ENCODE measurements at places on chromosomes 2 and 18.
A peak's percentile ranks its signal among the peaks of the same experiment; 100 is the strongest.

GRCh38 chr2:224563537-224563936 lies 21.6 kb downstream of the CUL3 start:
- no peak for DNase-seq

- no peak for DNase-seq
Measured at GRCh38 chr2:215606219-215606618, 170.4 kb upstream of the FN1 start.

DNA sequence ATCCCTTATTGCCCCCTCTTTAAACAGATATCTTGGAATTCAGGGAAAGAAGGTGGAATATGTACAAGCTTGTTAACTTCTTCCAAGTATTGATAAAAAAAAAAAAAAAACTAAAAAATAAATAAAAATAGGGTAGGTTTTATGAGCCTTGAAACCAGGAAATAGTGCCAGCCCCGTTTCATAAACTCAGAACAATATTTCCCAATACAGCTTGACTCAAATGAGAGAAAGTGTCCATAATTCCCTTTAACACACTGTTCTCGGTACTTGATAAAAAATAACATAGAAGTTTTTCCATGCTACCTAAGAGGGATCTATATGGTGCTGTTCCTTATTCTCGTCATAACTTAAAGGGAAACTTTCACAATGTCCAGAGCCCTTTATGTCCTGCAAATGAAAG lies 17.9 kb upstream of the C2orf80 start:
- DNase-seq: no peak

DNA sequence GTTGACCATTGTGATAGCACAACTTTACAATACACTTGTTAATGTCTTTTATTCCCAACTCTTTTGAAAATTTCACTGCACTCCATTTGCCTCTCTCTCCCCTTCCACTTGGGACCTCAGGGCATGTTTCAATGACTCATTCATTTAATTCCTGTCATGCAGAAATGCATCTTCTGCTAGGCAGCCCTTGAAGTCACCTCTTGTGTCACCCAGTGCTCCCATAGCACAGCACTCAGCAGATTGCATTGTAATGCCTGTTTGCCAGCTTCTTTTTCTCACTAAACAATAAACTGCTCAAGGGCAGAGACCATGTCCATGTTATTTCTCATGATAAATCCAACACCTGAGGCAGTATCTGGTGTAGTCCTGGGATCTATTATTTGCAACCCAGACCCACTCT lies 85.9 kb upstream of the ACSL3 start:
- DNase-seq: no peak

DNA sequence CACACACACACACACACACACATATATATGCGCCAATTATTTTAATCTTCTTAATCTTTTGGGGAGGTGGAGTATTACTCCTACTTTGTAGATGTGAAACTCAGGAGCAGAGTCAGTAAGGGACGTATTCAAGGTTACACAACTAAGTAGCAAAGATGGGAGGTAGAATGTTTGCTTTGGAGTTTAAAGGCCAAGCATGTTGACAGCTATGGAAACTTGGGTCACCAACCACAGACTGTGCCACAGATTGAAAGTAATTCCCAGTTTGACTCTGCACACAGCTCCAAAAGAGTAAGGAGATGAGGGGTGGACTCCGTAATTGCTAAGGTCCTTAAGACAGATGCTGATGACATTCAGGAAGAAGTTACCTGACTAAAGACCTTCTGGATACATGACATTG lies 124.8 kb upstream of the ITGB6 start:
- DNase-seq: no peak

- DNase-seq: no peak
Measured at GRCh38 chr2:233643128-233643527, 6.9 kb downstream of the UGT1A10 start.

GRCh38 chr2:120991441-120991840 lies 255.8 kb downstream of the GLI2 start:
- DNase-seq: no peak

DNA sequence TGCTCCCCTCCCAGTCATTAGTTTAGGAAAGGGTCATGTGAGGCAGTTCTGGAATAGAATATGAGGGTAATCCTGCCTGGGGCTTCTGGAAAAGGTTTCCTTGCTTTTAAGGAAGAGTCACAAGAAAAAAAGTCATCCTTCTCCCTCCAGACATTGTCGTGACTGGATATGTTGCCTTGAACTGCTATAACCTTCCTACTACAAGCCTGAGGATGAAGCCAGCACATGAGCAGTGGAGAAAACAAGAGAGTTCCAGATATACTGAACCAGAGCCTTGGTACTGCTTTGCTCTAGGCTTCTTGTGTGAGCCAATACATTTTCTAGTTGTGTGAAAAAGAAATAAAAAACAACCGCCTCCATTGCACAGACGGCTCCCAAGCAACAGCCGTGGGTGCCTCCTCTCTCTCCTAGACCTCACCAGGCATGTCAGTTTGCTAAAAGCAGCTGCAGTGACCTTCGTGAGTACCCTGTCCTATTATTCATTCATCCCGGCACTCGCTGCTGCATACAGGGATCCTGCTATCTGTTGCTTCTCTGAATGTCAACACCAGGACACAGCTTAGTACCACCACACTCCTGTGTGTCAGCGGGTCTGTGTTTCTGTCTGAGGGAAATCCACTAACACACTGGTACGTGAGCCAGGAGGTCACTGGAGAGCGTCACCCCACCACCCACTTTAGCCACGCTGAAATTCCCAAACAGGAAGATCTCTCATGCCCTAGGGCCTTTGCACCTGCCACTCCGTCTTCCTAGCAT lies 186.7 kb downstream of the KLHL29 start:
- DNase-seq: no peak

GRCh38 chr18:70649683-70650082 lies 360.8 kb downstream of the SOCS6 start:
- DNase-seq: no peak

GRCh38 chr18:65817178-65817577 lies 66.4 kb downstream of the CDH7 start:
- DNase-seq: no peak

GRCh38 chr2:25373269-25373981 lies 31.7 kb upstream of the DNMT3A start:
- no peak for DNase-seq

DNA sequence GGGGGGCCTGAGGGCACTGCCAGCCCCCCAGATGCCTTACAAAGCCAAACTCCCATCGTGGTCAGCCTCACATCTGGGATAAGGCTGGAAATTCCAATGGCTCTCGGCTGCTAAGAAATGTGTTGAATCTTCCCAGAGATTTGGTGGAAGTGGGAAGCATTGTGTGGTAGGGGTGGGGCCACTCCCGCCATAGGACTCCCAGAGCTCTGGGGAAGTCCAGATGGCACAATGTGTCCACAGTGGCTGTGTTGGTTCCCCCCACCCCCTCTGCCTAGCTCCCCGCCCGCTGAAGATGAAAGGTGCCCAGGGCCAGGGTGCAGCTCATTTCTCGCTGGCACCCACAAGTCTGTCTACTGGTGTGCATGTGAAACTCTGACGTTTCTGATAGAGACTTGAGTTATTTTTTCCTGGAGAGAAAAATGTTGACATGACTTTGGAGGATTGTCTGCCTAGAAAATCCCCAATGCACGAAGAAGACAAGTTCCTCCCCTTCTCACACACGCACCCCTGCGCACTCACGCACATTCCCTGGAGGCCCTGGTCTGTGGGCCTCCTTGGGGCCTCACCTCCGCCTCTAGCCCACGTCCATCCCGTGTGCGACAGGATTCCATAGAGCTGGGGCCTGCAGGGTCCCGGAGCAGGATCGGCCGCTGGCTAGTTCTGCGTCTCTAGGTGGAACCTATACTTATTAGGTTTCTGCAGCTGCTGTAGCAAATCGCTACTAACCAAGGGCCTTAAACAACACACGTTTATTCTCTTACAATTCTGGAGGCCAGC lies 199.1 kb downstream of the ZFP36L2 start:
- no peak for DNase-seq

DNA sequence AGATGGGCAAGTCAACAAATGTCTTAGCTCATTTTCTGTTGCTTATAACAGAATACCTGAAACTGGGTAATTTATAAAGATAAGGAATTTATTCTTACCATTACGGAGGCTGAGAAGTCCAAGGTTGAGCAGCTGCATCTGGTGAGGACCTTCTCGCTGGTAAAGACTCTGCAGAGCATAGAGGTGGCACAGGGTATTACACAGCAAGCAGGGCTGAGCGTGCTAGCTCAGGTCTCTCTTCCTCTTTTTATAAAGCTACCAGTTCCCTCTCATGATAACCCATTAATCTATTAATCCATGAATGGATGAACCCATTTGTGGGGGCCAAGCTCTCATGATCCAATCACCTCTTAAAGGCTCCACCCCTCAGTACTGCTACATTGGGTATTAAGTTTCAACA lies 109.1 kb downstream of the CDK15 start:
- no peak for DNase-seq

DNA sequence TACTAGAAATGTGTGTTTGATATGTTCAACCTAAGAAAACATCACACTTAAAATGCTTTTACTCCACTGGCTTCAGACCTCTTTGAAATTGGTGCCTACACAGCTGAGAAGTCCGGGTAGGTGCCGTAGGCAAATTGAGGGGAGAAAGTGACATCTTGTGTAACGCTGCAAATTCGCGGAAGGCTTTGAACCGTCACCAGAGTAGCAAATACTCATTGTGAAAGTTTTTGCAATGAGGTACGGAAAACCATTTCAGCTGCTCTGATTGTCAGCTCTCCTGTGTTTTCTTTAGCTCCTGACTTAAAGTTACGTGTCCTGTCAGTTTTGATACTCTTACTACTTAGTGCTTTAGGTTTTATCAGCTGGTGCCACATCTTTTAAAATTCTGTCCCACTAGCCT lies 224.5 kb downstream of the FAM210A start:
- DNase-seq: peak; percentile 20

DNA sequence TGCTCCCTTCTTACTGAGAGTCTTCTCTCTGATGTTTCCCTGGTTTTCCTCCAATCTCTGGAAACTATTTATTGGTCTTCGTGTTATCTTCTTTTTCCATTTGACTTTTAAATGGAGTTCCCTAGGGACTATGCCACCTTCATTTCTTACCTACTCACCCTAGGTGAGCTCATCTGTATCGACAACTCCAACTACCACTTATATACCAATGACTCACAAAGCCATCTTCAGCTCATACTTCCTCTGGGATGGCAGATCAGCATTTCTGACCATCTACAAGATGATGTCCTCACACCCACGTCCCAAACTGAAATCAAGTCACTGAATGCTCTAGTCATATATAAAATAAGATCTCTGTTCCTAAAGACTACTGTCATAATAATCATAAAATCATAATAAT lies 40.6 kb downstream of the CFAP210 start:
- no peak for DNase-seq

DNA sequence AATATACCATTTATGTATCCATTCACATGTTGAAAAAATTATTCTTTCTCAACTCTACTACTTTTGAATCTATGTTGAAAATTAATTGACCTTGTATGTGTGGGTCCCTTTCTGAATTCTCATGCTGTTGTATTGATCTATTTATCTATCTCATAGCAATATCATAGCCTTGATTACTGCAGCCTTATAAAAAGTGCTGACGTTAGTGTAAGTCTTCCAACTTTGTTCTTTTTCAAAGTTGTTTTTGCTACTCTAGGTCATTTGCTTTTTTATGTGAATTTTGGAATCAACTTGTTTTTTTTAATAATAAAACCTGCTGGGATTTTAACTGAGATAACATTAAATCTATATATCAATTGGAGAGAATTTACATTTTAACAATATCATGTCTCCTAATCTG lies 52.2 kb upstream of the PAX3 start:
- no peak for DNase-seq

GRCh38 chr2:39991298-39991697 lies 212.2 kb upstream of the THUMPD2 start:
- DNase-seq: no peak

DNA sequence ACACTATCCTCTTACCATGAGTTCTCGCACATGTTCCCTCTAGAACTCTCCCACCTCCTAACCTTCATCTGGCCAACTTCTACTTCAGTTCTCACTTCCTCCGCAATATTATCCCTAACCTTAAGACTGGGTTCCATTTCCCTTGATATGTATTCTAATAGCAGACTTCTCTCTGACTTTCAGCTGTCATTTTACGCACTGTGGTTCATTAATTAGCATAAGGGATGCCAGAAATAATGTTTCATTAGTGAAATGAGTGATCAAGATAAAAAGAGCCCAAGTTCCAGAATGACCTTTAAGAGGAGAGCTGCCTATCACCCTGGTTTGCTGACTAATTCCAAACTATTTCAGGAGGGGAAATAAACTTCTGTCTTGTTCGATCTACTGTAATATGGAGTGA lies 108.6 kb upstream of the CCDC150 start:
- no peak for DNase-seq

DNA sequence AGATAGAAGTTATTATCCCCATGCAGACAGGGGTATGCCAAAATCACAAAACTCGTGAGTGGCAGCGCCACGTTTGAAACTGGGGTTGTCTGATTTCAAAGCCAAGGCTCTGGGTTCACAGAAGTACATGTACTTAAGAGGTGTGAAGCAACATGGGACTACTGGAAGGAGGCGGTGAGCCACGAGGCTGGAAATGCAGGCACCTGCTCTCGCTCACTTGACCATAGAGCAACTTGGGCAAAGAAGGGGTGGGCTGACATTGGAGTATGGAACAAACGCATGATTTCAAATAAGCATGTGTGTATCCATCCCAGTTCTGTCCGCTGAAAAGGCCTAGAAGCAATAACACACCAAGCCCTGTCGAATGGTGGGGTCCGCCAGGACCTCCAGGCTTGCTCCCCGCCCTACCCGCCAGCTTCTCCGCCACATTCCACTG lies 593 bp upstream of the ACTR2 start:
- no peak for DNase-seq

GRCh38 chr18:75211953-75212750 lies 1.6 kb downstream of the TSHZ1 start:
- DNase-seq: peak; percentile 31

- no peak for DNase-seq
Measured at GRCh38 chr2:46097714-46098480, 199.3 kb upstream of the EPAS1 start.

- no peak for DNase-seq
Measured at GRCh38 chr2:30108851-30109250, 38.0 kb upstream of the YPEL5 start.

GRCh38 chr2:210480079-210480478 lies 3.5 kb upstream of the LANCL1 start:
- no peak for DNase-seq

GRCh38 chr2:150484006-150484405 lies 3.5 kb downstream of the RND3 start:
- DNase-seq: no peak

- no peak for DNase-seq
Measured at GRCh38 chr2:22890132-22890531, 494.8 kb upstream of the KLHL29 start.

GRCh38 chr2:228023619-228024018 lies 152.2 kb downstream of the DAW1 start:
- DNase-seq: no peak

GRCh38 chr2:37366773-37367172 lies 22.3 kb downstream of the QPCT start:
- no peak for DNase-seq

- no peak for DNase-seq
Measured at GRCh38 chr2:48415836-48416515, 114.0 kb upstream of the STON1 start.

- no peak for DNase-seq
Measured at GRCh38 chr18:48314690-48315089, 94.5 kb downstream of the ZBTB7C start.

Measured in stimulated activated CD4-positive, alpha-beta T cell treated with anti-CD3 and anti-CD28 coated beads, Interleukin-12 subunit alpha, Interleukin-12 subunit beta, amount 100 ng/mL, for 4 hours (primary cell).